CD4-positive, alpha-beta memory T cell (primary cell): ENCODE measurements at places on chromosomes 3 and 15. TPM values are rescaled to one million over a fixed set of nuclear protein-coding genes. Genes with fewer than 3 reads are reported as not detected.

- H3K27ac ChIP-seq, result no peak overlapping the region
- DNase-seq, result no peak
- H3K36me3 ChIP-seq, result no peaks in the 10 kb centered on the region
- H3K27me3 ChIP-seq, result no peaks in the 10 kb centered on the region
- H3K4me1 ChIP-seq, result no peaks in the 10 kb centered on the region
- no peak overlapping the region for H3K4me3 ChIP-seq
Measured at GRCh38 chr15:62636823-62637573, 405.5 kb upstream of the TPM1 start.

DNA sequence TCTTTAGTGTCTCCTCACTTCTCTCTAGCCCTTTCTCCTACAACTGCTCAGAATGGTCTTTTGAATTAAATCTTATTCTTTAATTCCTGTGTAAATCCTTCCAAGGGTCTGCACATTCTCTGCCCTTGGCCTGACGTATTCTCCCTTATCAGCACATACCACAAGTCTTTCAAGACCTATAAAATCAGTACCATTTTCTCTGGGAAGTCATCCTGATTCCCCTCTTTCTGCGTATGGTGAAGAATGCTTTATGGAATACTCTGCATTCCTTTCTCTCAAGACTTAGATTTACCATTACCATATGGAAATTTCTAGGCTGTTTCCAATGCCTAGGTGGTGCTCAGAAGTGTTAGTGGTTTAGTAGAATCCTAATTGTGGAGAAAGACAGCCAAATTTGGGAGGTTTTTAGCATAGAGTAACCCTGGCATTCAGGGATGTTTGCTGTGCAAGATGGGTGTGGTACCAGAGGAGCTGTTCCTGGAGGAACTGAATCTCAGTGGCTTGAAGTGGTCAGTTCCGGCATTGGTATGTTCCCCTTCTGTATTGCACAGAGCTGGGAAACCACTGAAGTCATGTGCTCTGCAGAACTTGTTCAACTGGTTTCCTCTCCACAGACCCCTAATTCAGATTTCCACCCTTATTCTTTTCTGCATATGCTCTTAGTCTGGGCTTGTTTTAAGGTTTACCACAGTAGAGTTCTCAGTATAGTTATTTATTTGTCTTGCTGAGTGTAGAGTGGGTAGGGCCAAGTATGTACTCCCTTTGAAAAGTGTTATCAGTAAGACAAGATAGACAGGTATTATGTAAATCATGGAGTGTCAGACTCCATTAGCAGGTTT lies 24.5 kb downstream of the IQGAP1 start:
- H3K4me3 ChIP-seq, result no peak overlapping the region
- H3K36me3 ChIP-seq, result no peaks in the 10 kb centered on the region

- no peaks in the 10 kb centered on the region for H3K36me3 ChIP-seq
- H3K27me3 ChIP-seq, result no peaks in the 10 kb centered on the region
- peaks cover 13% of the 10 kb centered on the region for H3K4me1 ChIP-seq
- H3K27ac ChIP-seq, result no peak overlapping the region
- DNase-seq, result no peak
Measured at GRCh38 chr3:122975163-122975923, 52.2 kb downstream of the SEMA5B start.

CPNE4 gene
- not detected for total RNA-seq

MYO1E gene
- total RNA-seq, result 2.1 TPM

OIP5 gene
- 0.52 TPM for total RNA-seq

GOLGA6L7 gene
- total RNA-seq, result not detected
